ENCODE measurements at places on chromosomes 2 and 18.

- no peak for DNase-seq
Observed at GRCh38 chr18:2896990-2897389, 50.2 kb downstream of the EMILIN2 start.

DNA sequence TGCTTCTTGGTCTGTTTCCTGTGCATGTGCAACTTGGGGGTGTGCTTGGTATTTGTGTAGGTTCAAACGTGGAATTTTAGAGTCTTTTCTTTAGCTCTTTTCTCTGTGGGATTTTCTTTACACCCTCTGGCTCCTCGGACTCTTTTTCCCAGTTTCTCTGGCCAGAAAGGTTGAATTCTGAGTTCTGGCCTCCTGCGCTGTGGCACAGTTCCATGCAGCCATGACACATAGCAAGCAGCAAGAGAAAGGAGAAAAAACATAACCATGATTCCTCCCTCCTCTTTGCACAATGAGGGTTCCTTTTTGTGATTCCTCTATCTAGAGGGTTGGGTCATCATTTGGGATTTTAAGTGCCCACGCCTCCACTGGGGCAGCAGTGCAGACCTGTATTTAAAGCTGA lies 33.8 kb downstream of the TMEM182 start:
- DNase-seq, result no peak

- DNase-seq, result no peak
Observed at GRCh38 chr2:157662401-157662800, 33.7 kb upstream of the ACVR1C start.

- DNase-seq, result no peak
Observed at GRCh38 chr2:41886757-41887156, 161.1 kb upstream of the PKDCC start.

- no peak for DNase-seq
Observed at GRCh38 chr18:58601468-58602266, 27.2 kb downstream of the ALPK2 start.

- no peak for DNase-seq
Observed at GRCh38 chr2:85868822-85869221, 20.0 kb downstream of the ST3GAL5 start.

DNA sequence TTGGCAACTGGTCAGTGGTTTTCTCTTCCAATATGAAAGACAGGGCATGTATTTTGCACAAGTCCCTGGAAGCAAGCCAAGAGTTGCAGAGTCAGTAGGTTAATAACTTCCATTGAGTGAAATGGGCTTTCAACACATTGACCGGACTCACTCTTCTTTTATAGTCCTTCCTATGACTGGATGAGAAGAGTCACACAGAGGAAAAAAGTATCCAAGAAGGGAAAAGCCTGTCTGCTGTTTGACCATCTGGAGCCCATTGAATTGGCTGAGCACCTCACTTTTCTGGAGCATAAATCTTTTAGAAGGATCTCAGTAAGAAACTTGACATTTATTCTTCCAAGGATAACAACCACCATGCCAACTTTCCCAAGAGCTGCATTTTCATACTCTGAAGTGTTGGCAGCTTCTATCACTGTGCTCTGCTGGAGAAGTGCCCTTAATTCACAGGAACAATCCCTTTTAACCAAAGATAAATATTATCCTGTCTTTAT lies 45.4 kb downstream of the RASGRP3 start:
- DNase-seq, result peak; percentile 87

GRCh38 chr2:141741652-141742051 lies 389.2 kb downstream of the LRP1B start:
- DNase-seq, result no peak

DNA sequence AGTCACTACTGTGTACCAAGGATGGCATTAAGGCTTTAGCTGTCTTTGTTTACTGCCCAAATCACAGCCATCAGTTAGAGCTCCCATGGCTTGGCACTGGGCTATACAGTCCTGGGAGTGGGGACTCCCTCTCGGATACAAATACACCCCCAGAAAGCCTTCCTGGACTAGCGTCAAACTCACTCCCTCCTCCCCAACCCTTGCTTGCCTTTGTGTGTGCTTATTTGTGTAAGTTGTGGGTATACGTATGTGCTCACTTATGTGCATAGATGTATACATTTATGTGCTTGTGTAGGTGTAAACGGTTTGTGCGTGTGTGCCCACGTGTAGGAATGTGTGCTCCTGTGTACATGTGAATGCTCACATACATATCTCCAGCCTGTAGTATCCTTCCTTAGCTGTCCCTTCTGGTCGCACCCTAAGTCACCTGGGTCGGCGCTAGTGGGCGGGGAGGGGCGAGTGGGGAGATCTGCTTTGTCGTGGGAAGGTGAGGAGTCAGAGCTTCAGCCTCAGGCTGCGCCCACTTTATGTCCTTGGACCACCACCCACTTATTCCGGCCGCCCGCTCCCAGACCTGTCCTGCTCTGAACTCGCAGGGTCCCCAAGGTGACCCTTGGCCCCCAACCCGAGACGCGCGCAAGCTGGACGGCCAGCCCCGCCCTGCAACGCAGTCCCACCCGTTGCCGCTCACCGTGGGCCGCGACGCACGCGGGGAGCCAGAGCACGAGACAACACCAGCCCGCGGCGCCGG lies 461 bp downstream of the PRADC1 start:
- no peak for DNase-seq

DNA sequence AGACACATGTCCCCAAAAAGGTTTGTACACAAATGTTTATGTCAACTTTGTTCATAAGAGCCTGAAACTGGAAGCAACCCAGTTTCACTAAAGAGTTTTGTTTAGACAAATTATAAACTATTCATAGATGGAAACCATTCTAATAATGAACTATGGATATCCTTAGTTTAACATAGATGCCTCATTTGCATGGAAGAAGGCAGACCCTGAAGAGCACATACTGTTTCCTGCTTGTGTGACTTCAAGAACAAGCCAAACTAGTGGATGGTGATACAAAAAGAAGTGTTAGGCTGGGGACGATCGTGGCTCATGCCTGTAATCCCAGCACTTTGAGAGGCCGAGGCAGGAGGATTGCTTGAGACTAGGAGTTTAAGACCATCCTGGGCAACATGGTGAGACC lies 48.1 kb downstream of the ACOXL start:
- DNase-seq, result no peak

DNA sequence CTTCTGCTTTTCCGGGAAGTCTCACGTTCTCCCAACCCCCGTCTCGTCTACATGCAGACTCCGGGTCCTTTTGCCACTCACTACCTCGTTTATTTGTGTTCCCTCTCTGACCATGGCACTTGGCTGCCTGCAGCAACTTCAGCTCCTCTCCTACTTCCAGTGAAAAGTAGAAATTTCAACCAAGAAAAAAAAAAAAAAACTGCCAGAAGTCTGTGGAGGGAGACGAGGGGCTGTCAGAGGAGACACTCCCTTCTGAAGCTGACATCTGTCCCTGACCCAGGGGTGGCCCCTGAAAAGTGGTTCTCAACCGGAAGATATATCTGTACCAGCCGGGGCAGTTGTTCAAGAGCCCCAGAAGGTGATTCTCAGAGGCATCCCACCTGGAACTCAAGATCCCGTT lies 742 bp upstream of the MYO5B start:
- DNase-seq, result no peak

GRCh38 chr2:50547521-50547920 lies 484.4 kb downstream of the NRXN1 start:
- no peak for DNase-seq

DNA sequence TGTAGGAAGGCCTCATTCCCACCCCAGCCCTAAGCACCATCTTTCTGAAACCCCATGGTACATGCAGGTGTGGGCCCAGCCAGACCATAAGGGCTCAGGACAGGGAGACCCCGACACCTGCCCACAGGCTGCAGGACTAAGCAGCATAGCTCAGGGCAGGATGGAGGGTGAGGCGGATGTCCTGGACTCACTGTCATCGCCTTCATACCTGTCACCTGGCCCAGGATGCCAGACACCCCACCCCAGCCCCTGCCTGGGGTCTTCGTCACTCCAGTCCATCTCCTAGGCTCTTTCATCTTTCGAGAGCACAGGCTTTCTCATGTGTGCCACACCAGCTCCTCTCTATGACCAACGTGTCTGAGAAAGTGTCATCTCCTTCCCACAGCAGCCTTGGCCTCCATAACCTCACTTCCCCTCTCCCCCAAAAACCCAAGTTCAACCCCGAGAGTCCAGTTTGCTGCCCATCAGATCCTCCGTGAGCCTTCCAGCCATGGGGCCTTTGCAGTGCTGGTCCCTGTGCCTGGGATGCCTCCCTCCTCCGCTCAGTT lies 71.5 kb downstream of the EMX1 start:
- no peak for DNase-seq

DNA sequence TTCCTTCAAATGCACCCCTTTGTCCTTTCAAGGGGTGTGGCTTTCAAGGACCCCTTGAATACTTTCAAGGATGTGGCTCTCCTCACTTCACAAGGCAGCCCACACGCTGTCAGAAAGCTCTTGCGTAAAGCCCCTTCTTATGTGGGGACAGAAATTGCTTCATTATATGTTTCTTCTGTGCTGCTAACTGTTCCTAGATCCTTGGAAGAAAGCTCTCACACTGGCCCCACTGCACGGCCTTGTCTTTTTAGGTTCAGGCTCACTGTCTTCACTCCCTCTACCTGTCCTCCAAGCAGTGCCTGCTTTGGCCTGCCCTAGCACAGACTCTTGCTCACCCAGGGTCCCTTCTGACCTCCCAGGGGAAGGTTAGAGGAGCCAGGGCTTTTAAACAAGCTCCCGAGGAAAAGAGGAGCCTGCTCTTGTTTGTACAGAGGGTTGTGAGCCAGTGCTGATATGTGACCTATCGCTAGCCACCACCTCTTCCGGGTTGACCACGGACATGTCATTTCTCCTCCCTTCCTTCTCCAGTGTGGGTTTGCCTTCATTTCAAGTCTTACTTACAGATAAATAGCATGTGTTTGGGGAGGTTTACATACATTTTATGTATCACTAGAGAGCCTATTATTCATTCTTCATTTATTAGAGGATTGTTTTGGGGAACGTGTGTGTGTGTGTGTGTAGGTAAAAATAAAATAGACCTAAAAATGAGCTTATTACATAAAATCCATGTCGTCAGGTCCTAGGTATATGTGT lies 94.7 kb downstream of the RTN4 start:
- DNase-seq, result no peak

DNA sequence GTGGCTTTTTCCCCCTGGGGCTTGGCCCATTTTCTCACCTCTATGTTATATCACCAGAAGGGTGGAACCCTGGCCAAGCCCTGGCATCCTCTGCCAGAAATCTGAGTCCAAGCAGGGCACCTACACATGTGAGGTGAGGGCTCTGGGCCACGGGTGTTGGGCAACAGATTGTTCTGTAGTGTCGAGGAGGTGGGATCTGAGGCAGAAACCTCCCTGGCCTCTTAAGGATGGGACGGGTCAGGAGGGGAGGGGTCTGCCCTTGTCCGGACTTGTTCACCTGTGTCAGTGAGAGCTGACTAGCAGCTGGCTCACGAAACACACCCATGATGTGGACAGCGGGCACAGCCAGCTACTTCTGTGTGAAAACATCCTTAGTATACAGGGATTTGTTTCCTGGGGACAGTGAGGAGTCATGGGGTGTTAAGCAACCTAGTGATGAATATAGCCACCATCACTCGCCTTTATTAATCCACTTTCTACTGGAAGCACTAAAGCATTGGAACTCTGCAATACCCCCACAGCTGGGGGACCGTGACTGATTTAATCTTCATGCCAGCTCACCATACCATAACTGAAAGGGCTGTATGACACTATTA lies 35.6 kb downstream of the EPAS1 start:
- DNase-seq, result peak; percentile 49

- DNase-seq, result no peak
Observed at GRCh38 chr2:157759855-157760254, 116.3 kb downstream of the ACVR1 start.

DNA sequence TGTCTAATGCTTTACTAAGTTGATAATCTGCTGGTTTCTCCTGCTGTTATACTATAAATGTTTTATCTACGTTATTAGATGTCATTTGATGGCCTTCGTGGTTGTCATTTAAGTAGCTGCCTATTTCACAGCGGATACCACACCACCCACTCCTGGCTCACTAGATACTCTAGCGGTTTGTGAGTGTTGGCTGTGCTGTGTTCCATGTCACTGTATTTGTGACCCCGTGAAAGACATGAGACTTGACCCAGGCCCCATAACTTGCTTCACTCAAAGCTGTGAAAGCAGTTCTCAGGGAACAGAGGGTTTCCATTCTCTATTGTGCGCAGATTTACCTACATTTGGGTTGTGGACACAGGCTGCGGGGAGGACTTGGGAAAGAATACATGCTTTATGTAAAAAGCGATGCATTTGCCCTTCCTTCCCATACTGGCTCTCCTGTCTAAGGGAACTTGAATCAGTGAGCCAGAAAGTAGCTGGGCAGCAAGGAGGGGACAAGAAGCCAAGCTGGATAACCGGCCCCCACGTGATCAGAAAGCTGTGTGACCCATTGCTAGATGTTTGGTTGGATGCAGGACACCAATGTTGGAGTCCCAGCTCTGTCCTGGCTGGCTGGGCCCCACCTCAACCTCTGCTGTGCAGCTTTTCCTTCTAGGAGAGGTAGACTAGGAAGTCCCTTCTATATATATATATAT lies 52.2 kb downstream of the PLB1 start:
- DNase-seq, result no peak

DNA sequence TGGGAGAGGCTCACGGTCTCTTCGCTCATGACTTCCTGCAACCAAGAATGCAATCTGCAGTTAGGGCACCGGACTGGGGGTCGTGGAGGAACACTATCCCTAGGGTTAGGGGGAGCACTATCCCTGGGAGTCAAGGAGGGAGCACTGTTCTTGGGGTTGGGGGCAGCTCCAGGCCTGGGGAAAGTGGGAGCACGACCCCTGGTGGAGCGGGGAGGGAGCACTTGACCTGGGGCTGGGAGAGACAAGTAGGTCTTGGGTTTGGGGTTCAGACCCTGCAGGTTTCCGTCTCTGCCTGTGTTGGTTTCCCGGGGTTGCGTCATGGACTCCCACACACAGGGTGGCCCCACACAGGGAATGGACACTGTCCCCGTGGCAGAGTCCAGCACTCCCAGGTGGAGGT lies 133.6 kb downstream of the TPO start:
- no peak for DNase-seq

DNA sequence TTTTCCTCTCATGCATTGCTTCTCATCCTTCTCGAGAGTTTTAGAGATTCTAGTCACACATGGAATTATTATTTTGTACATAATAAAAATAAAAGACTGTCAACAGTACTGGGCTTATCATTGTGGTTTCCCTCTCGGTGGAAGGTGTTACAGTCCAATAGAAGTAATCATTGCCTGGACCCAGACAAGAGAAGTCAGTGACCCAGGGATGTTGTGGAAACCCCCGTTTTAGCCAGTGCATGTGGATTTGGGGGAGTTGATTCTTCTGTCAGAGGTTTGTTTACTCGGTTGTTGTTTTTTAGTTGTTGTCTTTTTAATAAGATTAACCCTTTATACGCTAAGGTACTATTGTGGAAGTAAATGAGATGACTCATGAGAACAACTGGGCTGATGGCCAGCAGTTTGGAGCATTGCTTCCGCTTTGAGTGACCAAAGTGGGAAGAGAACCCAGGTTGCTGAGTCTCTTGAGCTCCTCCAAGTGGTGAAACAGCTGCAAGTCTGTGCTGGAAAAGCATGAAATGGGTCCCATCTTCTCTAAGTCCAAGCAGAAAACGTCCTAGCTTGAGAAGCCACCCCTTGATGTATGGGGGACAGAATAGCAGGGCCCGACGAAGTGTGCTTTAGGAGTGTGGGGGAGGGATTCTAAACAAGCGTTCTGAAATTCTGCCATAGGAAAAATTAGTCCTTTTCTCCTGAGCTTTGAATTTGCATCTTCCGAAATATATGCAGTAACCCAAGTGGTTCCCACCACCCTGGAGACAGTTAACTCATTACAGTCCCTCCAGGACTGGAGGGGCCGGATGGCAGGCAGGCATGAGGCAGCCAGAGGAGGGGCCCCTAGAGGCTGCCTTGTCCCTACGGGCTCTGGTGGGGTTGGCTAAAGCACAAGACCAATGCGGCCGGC lies 61.8 kb upstream of the GPR45 start:
- DNase-seq, result peak; percentile 63

Measured in fibroblast of gingiva (primary cell).